Activated CD4-positive, alpha-beta T cell treated with anti-CD3 and anti-CD28 coated beads for 48 hours (primary cell): ENCODE measurements at places on chromosomes 6 and 20.
A peak's percentile ranks its signal among the peaks of the same experiment; 100 is the strongest.

DNA sequence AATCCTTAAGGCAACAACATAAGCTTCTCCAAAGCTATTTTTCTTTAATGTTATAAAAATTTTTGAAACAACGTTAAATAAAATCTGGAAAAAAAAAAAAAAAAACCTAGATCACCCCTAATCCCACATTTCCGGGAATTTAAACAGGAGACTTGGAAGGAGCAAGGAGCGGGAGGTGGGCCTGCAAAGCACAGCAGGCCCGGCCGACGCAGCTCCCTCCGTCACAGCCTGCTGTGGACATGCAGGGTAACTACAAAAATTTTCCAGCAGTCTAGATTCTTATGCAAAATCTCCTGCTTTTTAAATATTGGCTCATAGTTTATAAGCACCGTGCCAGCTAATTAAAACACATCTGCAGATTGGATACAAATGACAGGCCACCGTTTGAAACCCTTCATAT lies 23.5 kb downstream of the FOXF2 start:
- no peak for DNase-seq

DNA sequence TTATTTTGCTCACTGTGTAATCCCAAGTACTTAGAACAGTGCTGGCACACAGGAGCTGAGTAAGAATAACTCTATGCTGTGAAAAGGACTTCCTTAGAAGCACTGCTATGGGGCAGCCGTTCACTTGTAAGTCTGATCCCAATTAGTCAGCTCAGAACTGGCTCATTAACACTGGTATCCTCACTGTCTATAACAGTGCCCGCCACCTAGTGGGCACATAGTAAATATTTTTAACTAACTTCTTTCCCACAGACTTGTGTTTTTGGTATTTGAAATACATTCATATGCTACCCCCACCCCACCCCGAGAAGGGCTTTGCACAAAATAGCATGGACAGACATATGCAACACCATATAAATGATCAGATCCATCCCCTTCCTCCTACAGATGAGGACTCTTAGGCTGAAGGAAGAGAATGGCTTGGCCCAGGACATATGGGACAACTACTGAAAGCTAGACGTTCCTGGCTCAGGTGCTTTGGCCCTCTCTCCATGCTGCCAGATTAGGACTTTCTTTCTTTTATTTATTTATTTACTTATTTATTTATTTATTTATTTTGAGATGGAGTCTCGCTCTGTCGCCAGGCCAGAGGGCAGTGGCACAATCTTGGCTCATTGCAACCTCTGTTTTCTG lies 47.1 kb downstream of the DST start:
- DNase-seq, result peak; percentile 67

DNA sequence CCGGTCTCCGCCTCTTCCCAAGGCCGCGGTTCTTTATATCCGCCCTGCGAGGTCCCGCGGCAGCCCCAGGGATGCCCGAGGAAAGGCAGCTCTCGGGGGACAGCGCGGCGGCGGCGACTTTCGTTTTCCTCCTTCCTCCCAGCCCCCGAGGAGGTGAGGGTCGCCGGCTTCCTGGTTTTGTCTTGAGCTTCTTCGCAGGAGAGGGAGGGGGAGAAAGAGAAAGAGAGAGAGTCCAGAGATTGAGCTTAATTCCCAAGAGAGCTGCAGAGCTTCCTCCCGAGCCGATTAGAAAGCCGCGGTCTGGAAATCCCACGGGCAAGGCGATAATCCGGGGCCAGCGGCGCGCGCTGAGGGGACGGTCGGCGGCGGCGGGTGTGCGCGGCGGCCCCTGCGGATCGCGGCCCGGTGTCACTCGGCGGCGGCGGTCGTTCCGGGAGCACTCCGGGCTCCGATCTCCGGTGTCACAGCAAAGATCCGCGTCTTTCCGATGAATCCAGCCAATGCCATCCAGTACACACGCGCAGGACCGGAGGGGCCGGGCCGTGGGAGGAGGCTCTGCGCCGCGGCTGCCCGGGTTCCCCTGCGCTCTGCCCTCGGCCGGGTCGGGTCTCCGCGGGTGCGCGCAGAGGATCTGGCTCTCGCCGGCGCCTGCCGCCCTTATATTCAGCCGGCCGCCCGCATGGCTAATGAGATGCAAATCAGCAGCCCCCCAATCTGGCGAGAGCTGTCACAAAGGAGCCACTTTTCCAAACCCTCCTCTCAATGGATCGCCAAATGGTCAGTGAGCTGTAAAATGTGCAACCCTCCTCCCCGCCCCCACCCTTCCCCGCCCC lies at the start of gene DLL1:
Gene DLL1, minus strand, starts transcription at position 783 of the 833 bp plus-strand sequence. CDS start 939 bp downstream, outside the sequence.
- DNase-seq, result peak; percentile 42

GRCh38 chr6:132253211-132253610 lies 148.1 kb downstream of the MOXD1 start:
- DNase-seq, result no peak

- peak; percentile 33 for DNase-seq
Observed at GRCh38 chr6:45477790-45478189, 100.1 kb upstream of the SUPT3H start.
